ENCODE measurements at places on chromosomes 1 and 21. TPM values are rescaled to one million over a fixed set of nuclear protein-coding genes. Genes with fewer than 3 reads are reported as not detected.

Gene RPTN
- 0.36 TPM for total RNA-seq

Gene GJB5
- total RNA-seq: not detected

Gene PRAMEF1
- total RNA-seq: not detected

Gene LINGO4
- not detected for total RNA-seq

Gene RRP1
- 16.5 TPM for total RNA-seq

Gene OR2T2
- total RNA-seq: not detected

Gene S100A8
- total RNA-seq: not detected

Gene ELF3
- under 0.01 TPM for total RNA-seq

Gene ZBTB21
- total RNA-seq: 13.8 TPM

Gene HSD3B2
- total RNA-seq: not detected

Gene L1TD1
- 0.29 TPM for total RNA-seq

Gene FCRL5
- under 0.01 TPM for total RNA-seq

Gene FCMR
- 0.29 TPM for total RNA-seq

Gene ZC3H11A
- 109 TPM for total RNA-seq

Gene RGS7
- total RNA-seq: 0.59 TPM

Gene PLA2G2C
- total RNA-seq: not detected

Gene ITLN1
- total RNA-seq: not detected

Gene BRDT
- not detected for total RNA-seq

Gene NHLH1
- total RNA-seq: under 0.01 TPM

Gene CFAP74
- not detected for total RNA-seq

Gene RSPH1
- 0.29 TPM for total RNA-seq

Gene CELA3B
- total RNA-seq: not detected

Gene NT5C1A
- total RNA-seq: not detected

Gene GPR157
- total RNA-seq: 5.4 TPM

Gene RNF186
- total RNA-seq: not detected

Gene FCER1G
- 0.29 TPM for total RNA-seq

Gene BACE2
- total RNA-seq: 85.2 TPM

Gene ATP1A2
- 0.72 TPM for total RNA-seq

Gene PPT1
- total RNA-seq: 40.9 TPM

Gene GSTM5
- 2.1 TPM for total RNA-seq

Gene ISG15
- total RNA-seq: 90.5 TPM

Gene IL20
- not detected for total RNA-seq

Gene MYCL
- total RNA-seq: 0.88 TPM

Gene PCAT6
- total RNA-seq: 0.29 TPM

Gene HAO2
- total RNA-seq: not detected

Gene PERM1
- not detected for total RNA-seq

Gene S100B
- total RNA-seq: 0.29 TPM

Gene OR14K1
- total RNA-seq: 0.36 TPM

Gene AVPR1B
- not detected for total RNA-seq

Gene FCRL1
- not detected for total RNA-seq

Gene SHCBP1L
- total RNA-seq: not detected

Gene ATAD3B
- 10.6 TPM for total RNA-seq

Gene TTC39A
- 0.88 TPM for total RNA-seq

Gene KPRP
- total RNA-seq: not detected

Gene NOS1AP
- not detected for total RNA-seq

Gene RUNX1
- 60.4 TPM for total RNA-seq

Gene NPPB
- not detected for total RNA-seq

Gene TRAF3IP3
- not detected for total RNA-seq

Gene B3GALT2
- total RNA-seq: 2.1 TPM

Gene ALX3
- total RNA-seq: not detected

Data from osteoblast (primary cell).